ENCODE measurements at places on chromosomes 3 and 15.

GRCh38 chr3:31532587-31533168 lies at the start of gene STT3B:
TSS of gene STT3B (plus strand) at chr3:31532925. CDS start at chr3:31532999, 74 bp downstream.
- peak; percentile 74 for DNase-seq

DNA sequence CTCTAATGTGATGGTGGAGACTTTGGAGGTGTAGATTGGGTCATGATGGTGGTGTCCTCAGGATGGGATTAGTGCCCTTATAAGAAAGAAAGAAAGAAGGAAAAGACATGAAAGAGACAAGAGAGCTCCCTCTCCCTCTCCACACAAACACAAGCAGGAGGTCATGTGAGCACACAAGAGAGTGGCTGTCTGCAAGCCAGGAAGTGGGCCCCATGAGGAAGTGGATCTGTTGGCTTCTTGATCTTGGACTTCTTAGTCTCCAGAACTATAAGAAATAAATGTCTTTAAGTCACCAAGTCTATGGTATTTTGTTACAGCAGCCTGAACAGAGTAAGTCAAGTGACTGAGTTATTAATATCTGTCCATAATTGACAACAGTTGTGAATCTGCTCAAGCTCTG lies 17.1 kb downstream of the IQCB1 start:
- no peak for DNase-seq

- no peak for DNase-seq
Observed at GRCh38 chr3:130077636-130078035, 4.0 kb upstream of the ALG1L2 start.

DNA sequence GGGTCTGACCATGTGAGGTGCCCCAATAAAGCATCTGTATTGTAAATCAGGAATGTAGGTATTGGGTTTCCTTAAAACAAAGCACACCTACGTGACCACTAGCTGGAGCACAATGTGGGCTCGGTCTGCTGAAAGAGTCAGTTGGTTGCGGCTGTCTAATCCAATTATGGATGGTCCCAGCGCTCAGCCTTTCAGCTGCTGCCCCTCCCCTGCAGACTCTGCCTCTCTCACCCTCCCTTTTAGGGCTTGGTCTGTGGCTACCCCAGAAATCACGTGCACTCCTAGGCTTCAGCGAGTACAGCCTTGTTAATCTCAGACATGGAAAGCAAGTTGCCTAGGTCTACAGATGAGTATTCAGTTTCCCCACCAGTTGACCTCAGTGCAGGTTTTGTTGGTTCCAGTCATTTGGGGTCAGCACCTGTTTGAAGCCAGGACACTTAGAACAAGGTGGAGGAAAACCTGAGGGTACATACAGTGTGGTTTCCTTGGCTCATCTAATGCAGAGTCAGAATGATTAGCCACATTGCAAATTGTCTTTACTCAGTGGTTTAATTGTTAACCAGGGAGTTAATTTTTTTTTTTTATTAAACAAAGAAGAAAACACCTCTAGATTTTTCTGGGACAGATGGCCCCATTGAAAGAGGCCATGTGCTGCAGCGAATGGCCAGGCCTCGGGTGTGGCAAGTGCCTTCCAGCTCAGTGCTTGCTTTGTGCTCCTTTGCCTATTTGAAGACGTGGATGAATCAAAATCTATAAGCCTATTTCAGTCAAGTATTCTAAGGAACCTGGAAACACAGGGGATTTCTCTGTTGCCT lies 137.7 kb downstream of the IGF1R start:
- DNase-seq = no peak

DNA sequence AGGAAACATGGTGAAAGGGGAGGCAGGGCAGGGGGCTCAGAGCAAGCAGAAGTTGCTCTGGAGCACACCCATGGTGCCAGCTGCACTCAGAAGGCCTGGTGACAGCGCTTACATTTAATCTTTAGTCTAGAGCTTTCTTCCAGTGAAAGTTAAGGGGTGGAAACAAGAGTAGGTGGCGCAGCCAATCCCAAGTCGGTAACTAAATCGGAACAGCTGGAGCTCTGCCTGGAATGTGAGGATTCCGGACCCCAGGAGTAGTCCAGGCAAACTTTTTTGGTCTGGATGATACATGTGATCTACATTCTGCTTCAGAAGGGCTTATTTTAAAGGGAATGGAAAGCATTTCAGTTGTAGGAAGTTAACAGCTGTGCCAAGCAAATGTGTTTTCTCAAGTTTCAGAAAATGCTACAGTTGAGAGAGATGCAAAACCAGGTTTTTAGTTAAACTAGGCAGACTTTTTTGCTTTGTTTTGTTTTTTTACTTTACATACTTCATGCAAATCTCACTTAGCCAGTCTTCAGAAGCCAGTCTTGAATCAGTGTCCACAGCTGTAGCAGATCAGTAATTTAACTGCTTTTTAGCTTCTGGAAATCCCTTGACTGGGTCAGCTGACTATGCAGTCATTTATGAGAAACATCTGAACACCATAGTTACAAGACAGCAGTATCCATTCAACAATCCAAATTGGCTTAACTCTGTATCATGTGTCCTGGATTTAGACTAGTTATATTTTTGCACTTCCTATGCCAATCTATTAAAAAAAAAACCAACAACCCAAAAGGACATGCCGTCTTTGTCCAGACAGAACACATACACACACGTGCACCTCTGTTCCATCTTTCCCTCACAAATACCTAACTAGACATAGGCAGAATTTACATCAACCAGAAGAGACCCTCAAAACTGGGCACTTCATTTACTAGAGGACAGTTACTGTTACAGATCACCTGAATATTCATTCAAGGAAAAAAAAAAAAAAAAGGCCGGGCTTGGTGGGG lies 33.2 kb downstream of the ZNF106 start:
- DNase-seq = no peak

DNA sequence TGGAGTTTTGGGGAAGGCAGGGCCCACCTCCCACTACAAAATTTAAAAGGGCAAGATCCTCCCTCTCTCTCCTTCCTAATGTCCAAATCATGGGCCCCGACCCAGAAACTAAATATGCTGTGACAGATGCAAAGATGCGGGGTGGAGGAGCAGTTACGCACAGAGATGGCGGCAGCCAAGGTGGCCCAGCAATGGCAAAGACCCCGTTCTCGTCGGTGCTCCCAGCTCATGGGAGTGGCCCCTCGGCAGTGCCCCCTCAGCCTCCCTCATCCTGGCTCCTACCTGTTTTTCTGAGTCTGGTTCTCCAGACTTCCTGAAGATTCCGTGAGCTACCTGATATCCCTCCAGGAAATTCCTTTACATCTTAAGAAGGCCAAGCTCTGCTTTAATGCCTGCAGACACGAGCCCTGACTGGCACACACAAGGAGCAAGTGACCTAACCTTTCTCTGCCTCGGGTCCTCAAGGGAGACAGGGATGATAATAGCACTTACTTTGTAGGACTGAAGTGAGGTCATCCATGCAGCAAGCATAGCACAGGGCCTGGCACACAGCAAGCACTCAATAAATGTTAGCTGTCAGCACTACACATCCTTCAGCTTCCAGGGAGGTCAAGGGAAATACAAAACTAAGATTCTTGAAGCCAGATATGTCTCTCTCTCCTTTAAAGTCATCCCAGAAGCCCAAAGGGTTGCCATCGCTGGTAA lies 103.5 kb downstream of the LSM3 start:
- no peak for DNase-seq

DNA sequence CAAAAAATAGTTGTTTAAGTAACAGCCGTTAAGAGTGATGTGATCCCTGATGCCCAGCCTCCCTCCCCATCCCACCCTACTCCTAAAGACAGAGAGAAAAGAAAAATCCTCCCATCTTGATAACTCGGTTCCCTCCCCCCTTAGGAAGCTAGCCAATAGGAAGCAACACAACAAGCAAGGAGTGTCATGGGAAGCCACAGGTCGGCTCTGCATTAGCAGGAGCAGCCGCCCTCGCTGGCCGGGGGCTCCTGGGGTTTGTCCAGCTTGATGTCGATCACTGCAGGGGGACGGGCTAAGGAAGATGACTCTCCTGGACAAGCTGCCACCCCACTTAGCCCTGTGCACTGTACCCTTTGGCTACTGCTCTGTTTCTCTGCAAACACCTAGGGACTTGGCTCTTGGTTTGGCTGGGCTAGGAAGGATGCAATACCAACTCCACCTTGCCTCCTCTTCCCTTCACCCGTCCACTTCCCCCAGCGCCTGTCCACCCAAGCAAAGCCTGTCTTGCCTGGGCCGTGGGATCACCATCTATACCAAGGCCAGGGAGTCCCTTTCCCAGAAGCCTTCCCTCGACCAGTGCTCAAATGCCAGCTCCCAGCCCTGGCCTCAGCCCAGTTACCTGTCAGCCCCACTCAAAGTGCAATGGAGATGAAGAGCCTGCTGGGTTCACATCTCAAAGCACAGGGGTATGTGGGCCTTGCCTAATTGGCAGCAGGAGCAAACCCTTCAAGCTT lies 23.1 kb downstream of the SRPRB start:
- no peak for DNase-seq

GRCh38 chr15:49982584-49982983 lies 136.4 kb downstream of the ATP8B4 start:
- no peak for DNase-seq

DNA sequence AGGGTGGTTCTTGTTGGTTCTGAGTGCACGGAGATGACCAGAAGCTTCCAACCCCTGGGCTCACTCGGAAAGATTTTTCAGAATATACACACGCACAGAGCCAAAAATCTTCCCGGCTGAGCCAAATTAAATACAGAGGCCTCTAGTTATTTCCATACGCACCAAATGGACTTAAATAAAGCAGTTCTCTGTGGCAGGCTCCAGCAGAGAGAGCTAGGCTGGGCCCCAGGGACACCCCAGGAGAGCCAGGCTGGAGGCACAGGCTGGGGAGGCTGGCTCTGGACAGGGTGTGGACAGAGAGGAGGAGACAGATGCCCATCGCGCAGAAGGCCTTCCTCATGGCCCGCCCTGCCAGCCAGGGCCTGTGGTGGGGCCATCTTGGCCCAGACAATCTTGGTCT lies 115.9 kb downstream of the IQSEC1 start:
- no peak for DNase-seq

All from stimulated activated CD8-positive, alpha-beta memory T cell treated with anti-CD3 and anti-CD28 coated beads, Interleukin-15, amount 100 ng/mL, for 48 hours (primary cell).